ENCODE measurements at places on chromosomes 1 and 21.

- DNase-seq: no peak
Observed at GRCh38 chr1:16999863-17000262, 11.9 kb downstream of the ATP13A2 start.

DNA sequence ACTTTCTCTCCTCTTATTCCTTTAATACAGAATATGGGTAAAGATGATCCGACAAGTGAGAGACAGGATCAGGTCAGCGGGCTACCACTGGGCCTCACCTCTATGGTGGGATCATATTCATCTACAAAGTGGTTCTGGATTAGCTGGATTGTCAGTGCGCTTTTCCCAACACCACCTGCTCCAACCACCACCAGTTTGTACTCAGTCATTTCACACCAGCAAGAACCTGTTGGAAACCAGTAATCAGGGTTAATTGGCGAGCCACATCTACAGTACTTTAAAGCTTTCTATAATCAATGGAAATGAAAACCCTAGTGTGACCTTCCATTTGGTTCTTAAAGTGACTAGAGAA, 643 bp downstream of the NRAS start:
- no peak for DNase-seq

DNA sequence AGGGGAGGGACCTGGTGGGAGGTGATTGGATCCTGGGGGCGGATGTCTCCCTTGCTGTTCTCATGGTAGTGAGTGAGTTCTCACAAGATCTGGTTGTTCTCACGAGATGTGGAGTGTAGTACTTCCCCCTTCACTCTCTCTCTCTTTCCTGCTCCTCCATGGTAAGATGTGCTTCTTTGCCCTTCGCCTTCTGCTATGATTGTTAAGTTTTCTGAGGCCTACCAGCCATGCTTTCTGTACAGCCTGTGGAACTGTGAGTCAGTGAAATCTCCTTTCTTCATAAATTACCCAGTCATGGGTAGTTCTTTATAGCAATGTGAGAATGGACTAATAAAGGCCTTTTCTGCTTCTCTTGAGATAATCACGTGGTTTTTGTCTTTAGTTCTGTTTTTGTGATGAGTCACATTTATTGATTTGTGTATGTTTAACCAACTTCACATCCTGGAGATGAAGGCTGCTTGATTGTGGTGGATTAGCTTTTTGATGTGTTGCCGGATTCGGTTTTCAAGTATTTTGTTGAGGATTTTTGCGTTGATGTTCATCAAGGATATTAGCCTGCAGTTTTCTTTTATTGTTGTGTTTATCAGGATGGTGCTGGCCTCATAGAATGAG, 45.5 kb downstream of the RABGAP1L start:
- DNase-seq: no peak

- no peak for DNase-seq
Observed at GRCh38 chr1:65564493-65564892, 144.0 kb downstream of the LEPR start.

- DNase-seq: no peak
Observed at GRCh38 chr1:94191216-94191615, 46.2 kb downstream of the ARHGAP29 start.

DNA sequence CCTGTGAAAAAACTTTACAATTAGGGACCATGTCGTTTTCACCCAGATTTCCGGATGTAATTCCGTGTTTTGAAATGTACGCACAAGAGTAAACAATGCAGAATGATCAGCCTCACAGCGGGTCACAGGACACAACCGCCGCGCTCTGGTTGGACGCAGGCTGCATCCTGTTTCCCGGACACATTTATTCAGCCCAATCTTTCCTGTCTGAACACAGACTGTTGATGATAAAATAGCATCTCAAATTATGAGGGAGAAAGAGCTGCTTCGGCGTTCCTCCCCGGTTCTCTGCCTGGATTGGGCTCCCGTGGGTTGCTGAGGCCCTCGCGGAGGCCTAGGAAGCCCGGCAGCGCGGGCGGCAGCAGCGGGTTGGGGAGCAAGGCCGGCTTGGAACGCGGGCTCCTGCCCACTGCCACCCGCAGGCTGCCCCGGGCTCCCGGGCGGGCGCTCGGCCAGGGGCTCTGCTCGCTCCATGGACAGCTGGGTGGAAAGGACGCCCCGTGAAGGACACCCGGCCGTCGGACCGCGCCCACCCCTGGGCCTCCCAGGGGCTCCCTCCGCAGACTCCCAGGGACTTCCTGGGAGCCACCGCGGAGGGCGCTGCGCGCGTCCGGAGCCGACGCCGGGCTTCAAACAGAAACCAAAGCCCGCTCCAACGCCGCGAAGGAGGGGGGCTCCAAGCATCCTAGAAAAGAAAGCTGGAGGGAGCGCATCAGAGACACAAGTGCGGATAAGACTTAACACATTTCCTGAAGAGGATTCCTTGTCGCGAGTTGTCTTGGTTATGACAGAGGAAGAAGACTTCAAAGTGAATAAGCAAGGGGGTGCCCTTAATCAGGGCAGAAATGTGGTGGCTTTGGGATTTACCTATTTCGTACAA, 122.3 kb downstream of the ESRRG start:
- DNase-seq: no peak

- DNase-seq: no peak
Observed at GRCh38 chr1:119347858-119348257, 20.7 kb upstream of the HAO2 start.

DNA sequence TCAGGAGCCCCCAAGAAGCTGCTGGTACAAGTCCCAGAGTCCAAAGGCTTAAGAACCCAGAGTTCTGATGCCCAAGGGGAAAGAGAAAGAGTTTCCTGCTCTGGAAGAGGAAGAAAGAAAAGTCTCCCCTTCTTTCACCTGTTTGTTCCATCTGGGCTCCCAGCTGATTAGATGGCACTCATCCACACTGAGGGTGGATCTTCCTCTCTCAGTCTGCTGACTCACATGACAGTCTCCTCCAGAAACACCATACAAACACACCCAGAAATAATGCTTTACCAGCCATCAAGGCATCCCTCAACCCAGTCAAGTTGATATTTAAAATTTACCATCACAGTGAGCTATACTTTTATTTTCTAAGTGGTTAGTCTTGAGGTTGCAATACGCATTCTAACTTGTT, 257.9 kb downstream of the PAPPA2 start:
- no peak for DNase-seq

DNA sequence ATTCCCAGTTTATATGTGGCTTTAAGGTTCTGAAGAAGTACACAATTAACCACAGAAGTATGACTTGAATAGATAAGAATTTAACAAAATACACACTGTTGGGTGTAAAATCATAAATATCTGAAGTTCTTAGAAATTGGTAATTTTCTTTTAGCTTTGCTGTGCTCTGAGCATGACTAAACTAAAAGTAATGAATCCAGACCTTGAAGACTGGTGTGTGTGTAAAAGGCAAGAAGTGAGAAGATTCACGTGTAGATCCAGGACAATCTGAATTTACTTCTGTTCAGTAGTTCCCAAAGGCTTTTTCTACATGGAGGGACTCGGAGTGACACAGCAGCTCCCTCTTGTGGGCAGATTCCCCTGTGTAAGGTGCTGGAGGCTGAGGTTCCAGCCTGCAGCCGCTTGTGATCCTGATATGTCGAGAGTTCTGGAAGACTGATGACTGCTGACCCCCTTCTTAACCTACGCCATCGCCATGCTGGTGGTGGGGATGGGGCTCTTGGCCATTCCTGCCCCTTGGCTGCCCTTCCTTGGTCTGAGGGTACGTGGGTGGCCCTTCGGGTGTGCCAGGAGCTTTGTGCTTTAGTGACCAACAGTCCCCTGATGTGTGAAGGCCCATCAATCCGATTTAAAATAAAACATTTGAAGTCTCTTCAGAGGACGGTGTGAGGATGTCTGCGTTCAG, 62.7 kb downstream of the ADARB1 start:
- DNase-seq: peak; percentile 41

- DNase-seq: no peak
Observed at GRCh38 chr1:183477986-183478781, 5.9 kb downstream of the SMG7 start.

DNA sequence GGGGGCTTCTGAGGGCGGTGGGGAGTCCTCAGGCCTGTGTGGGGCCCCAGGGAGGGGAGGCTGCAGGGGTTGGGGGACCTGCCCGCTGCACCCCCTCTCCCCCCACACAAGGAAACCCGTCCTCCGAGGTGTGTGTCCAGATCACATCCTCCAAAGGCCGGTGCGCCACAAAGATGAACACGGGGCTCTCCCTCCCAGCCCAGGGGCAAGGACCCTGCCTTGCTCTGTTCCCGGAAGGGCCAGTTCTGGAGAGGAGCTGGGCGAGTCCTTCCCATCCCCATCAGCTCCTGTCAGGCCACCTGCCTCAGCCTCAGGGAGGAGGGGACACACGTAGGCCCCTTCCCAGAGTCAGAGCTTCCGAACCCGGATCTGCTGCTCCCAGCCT, 2.5 kb upstream of the TTLL10 start:
- DNase-seq: no peak

- no peak for DNase-seq
Observed at GRCh38 chr21:17527711-17528110, 14.9 kb downstream of the CXADR start.

GRCh38 chr1:242623119-242623518, 98.6 kb upstream of the PLD5 start:
- no peak for DNase-seq

Measured in stimulated activated CD8-positive, alpha-beta memory T cell treated with anti-CD3 and anti-CD28 coated beads, Interleukin-7, amount 100 ng/mL, for 1 hour (primary cell).